ENCODE measurements at places on chromosomes 1 and 21.

DNA sequence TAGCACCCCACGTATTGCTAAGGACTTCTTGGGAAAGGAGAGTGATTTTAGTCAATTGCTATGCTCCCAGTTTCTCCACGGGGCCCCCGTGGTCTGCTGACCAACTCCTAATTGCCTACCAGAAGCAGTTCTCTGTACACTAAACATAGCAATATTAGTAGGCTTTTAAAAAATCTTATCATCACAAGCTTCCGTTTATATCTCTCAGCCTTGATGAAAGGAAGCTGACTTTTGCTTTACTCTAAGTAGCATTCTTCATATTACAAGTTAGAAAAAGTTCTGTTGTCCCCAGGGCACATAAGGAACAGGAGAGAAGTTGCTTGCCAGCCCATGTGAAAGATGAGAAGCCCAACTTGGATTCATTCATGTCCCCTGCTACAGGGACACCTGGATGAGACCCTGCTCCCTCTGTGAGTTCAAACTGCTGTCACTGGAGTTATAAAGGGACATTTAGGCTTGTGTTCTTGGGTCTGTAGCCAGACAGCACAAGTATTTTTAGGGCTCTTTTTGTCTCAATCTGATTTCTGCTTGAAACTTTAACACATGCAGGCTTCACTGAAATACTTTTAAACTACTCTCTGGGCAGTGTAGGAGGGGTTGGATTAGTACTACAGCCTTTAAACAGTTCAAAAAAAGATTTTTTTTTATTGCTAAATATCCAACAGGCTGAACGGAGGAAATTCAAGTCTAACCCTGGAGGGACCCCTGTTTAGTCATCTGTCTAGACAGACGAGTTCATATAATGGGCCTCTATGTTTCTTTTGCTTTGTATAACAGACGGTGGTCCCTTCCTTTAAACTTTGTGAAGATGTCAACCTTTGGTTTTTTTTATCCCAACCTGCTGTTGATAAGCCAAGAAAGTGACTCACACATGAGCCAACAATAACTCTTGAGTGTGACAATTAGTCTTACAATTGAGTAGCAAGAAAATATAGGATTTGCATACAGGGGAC is 29.5 kb downstream of the TGFB2 start:
- peak; percentile 62 for DNase-seq

GRCh38 chr1:207897188-207897587 is 13.7 kb downstream of the CD34 start:
- DNase-seq: no peak

DNA sequence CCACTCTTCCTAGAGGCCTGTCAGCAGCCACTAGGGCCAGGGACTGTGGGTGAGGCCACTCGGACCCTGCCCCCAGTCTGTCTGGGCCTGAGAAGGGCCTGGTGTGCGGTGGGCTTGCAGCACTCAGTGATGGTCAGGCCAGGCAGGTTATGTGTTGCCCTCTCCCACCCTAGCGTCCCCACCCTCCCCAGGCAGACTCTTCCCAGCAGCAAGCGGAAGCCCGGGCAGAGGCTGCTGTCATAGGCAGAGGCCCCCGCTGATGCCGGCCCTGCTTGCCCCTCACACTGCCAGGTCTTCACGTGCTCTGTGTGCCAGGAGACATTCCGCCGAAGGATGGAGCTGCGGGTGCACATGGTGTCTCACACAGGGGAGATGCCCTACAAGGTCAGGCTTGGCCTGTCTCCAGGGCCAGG is 6.6 kb downstream of the ZBTB48 start:
- DNase-seq: no peak

GRCh38 chr1:161710560-161710959 is 3.5 kb downstream of the FCRLA start:
- DNase-seq: no peak

- DNase-seq: no peak
Observed at GRCh38 chr1:58687516-58687915, 12.3 kb downstream of the MYSM1 start.

GRCh38 chr1:236489710-236490377 is 33.9 kb upstream of the LGALS8 start:
- no peak for DNase-seq

DNA sequence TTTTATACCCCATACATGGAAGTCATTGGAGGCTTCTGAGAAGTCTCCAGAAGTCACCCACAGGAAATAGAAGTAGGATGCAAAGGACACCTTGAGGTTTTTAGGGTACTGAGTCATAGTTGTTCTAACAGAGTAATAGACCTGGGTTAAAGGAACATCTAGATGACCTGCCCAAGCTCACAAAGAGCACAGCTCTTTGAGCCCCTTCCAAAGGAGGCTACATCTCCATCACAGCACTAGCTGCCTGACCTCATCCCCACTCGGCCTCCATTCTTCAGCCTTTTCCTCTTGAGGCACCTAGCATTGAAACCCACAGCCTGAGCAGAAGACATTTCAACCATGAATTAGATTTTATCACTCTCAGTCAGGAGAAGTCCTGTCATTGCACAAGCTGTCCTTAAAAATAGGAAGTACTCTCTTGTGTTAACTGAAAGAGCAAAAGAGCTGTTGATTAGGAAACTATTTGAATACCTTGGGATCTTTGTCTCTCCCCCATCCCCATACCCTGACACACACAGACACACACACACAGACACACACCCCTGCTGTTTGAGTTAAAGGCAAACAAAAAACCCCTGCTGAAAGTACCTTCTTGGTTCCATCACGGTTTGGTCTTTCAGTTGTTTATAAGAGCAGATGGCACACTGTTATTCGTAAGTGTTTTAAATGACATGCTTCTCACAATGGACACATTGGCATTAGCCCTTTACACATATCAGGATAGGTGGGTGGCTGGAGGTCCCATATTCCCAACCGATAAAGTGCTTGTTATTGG is 22.2 kb downstream of the MKNK1 start:
- DNase-seq: no peak

DNA sequence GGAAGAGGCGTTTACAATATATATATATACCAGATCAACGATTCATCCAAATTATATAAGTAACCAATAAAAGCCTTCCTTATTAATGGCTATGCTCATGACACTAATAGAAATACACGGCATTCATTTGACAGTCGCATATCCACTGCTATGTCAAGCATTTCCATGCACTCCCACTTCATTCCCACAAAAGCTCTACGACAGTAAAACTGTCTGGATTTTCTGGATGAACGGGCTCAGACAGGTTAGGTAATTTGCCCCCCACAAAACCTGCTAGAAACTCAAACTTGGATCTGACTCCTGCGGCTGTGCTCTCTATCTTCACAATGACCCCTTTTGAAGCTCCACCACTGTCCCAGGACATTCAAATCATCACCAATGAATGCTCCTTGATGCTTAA is 11.4 kb downstream of the DNAJC11 start:
- no peak for DNase-seq

GRCh38 chr1:163561580-163562295 is 240.0 kb downstream of the NUF2 start:
- no peak for DNase-seq

GRCh38 chr1:117032681-117033539 is 27.2 kb upstream of the TTF2 start:
- DNase-seq: no peak

DNA sequence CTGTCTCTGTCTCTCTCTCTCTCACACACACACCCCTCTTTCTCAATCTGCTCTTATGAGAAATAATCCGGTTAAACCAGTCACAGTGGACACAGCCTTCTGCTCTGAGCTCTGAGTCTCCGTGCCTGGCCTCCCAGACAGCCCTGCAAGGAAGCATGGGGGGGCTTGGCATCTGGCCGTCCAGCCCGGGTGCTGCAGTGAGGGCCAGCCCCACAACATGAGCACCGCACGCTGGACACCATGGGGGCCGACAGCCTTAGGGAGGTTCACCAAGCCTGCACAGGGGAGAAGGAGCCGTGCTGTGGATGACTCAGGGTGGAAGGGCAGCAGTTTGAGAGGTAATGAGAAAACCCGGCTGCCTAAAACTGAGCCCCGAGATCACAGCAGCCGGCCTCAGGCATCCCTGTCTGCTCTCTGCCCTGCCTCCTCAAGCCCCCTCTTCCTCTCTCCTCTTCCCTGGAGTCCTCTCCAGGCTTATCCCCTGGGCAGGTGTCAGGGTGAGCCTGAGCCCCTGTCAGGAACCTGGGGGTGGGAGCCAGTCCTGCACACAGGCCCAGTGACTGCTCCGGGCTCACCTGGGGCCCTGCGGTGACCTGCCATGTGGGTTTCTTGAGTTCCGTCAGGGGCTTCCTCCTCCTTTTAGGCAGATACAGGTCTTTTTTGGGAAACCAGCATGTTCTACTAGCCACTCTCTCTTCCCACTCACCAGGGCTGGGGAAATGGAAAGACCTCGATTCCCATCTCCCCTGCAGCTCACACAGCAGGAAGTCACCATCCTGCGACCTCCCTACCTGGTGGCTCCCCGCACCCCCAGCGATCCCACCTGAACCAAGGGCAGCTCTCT is 92.8 kb downstream of the ITPKB start:
- no peak for DNase-seq

GRCh38 chr1:3033040-3033789 is 11.9 kb downstream of the ACTRT2 start:
- no peak for DNase-seq

GRCh38 chr21:23014021-23014420 is 2015.8 kb downstream of the NCAM2 start:
- peak; percentile 32 for DNase-seq

DNA sequence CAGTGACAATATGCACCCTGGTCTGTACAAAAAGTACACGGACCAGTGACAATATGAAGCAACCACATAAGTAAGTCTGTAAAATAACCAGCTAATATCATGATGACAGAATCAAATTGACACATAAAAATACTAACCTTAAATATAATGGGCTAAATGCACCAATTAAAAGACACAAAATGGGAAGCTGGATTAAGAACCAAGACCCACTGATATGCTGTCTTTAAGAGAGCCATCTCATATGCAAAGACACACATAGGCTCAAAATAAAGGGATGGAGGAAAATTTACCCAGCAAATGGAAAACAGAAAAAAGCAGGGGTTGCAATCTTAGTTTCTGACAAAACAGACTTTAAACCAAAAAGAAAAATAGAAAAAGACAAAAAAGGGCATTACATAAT is 70.4 kb upstream of the VCAM1 start:
- DNase-seq: no peak
